Diencephalon (tissue), 1 donor: ENCODE measurements at places on chromosomes 2 and 18. TPM values are rescaled to one million over a fixed set of nuclear protein-coding genes. Genes with fewer than 3 reads are reported as not detected.

Gene STK17B
- 12.2 TPM for total RNA-seq

Gene C18orf32
- 88.8 TPM for total RNA-seq

Gene RAB6C
- total RNA-seq, result 2.5 TPM

Gene CFAP221
- total RNA-seq, result 25.4 TPM

Gene TMEM247
- total RNA-seq, result not detected

Gene SOX11
- 246 TPM for total RNA-seq

Gene PNO1
- 13.4 TPM for total RNA-seq

Gene HES6
- total RNA-seq, result 40.6 TPM

Gene RBBP8
- total RNA-seq, result 33.4 TPM
